Inflammatory macrophage treated with lipopolysaccharide for 4 hours (primary cell): ENCODE measurements at places on chromosomes 12 and 14.
A peak's percentile ranks its signal among the peaks of the same experiment; 100 is the strongest.

- no peak for DNase-seq
These were observed 56.9 kb upstream of the DCN start for GRCh38 chr12:91239481-91239880.

- no peak for DNase-seq
These were observed 49.7 kb downstream of the KIF21A start for GRCh38 chr12:39393179-39393578.

- peak; percentile 62 for DNase-seq
These were observed 32.7 kb downstream of the VCPKMT start for GRCh38 chr14:50083467-50084337.

DNA sequence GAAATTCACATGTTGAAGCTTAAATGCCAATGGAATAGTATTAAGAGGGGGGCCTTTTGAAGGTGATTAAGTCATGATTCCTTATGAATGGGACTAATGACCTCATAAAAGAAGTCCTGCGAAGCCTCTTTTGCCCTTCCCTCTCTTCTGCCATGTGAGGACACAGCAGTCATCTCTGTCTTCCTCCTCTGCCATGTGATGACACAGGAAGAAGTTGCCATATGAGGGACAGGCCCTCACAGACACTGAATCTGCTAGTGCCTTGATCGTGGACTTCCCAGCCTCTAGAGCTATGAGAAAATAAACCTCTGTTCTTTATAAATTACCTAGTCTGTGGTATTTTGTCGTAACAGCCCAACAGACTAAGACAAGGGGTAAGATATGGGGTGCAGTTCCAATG lies 100.7 kb downstream of the VCPKMT start:
- peak; percentile 82 for DNase-seq

DNA sequence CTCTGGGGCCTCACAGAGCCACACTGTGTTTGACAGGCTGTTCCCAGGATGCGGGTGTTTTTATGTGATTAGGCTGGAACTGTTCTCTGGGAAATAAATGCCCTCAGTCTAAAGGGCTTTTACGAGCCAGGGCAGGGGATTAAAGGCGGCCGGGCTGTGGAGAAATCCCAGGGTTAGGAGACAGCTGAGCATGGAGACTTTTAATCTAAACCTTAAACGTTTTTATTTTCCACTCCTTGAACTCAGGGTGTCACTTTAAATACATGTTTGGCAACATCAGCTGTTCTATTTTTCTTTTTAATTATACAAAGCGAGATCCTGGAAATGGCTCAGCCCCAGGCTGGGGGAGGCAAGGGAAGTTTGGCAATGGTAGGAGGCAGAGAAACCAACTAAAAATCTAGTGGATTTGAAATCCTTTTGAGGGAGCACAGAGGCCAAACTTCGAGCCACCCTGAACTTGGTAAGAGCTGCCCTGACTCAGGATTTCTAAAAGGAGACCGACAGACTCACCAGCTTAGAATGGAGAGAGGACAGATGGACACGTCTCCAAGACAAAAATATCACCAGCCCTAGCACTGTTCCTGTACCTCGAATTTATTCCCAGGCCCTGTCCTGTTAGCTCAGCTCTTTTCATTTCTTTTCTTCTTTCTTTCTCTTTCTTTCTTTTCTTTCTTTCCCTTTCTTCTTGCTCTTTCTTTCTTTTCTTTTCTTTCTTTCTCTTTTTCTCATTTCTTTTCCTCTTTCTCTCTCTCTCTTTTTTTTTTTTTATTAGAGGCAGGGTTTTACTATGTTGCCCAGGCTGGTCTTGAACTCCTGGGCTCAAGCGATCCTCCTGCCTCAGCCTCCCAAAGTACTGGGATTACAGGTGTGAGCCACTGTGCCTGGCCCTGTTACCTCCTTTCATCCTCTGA lies 15.8 kb upstream of the ORAI1 start:
- DNase-seq = no peak

GRCh38 chr12:68800294-68800693 lies 7.7 kb upstream of the MDM2 start:
- no peak for DNase-seq

DNA sequence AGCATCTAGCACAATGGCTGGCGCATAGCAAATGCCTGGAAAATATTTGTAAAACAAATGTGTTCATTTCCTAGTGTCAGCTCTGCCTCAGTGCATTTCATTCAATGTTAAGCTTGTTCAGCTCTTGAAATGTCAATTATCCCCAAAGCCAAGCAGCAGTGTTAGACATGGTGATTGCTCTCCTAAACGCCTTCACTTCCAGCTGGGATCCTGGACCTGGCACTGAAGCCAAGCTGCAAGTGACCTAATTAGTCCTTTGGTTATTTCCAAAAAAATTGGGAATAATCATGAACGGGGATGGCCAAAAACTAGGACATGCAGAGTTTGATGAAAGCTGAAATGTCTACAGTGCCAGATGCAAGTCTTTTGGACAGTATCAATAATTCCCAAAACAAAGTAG lies 54.9 kb upstream of the MDGA2 start:
- DNase-seq = no peak

DNA sequence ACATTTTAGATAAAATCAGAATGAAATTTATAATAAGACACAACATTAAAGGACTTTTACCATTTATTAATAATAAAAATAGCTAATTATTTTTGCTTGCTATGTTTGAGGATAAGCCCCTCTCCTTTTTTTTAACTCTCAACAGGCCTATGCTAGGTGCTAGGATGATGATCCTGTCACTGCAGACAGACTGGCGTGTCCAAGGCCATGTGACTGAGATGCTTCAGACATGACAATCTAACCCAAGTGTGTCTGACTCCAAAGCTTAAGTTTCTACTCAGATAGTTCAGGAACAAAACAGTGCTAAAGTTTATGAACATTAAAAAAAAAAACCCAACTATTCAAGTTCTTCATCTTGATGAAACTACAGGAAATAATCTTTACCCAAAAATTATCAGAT lies 29.8 kb downstream of the PPP1R13B start:
- DNase-seq = no peak

DNA sequence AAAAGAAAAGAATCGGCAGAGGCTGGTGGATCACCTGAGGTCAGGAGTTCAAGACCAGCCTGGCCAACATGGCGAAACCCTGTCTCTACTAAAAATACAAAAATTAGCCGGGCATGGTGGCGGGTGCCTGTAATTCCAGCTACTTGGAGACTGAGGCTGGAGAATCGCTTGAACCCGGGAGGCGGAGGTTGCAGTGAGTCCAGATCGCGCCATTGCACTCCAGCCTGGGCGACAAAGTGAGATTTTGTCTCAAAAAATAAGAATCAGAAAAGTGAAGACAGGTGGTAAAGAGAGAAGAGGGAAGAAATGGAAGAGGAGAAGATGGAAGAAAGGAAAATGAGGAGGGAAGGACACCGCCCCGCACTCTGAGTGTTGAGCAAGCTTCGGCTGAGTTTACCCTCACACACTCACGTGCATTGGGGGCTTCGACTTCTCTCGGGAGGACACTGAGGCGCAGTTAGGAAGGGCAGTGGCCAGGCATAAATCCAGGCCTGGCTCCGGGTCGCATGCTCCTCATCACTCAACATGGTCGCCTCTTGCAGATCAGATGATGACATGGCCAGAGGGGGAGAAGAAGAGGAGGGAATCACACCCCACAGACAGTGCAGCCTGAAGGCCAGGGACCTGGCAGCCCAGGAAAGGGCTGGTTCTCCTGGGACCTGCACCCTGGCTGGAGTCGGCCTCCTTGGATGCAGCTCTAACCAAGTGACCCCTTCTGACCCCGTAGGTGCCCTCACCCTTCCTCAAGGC lies 61.1 kb downstream of the PRMT8 start:
- no peak for DNase-seq

GRCh38 chr12:13964666-13965065 lies 16.7 kb downstream of the GRIN2B start:
- no peak for DNase-seq

GRCh38 chr14:24630872-24631477 lies 3.0 kb downstream of the GZMB start:
- no peak for DNase-seq

GRCh38 chr12:81866081-81866480 lies 106.9 kb upstream of the PPFIA2 start:
- no peak for DNase-seq

- DNase-seq = no peak
These were observed 11.7 kb upstream of the CCDC177 start for GRCh38 chr14:69586404-69586803.

- no peak for DNase-seq
These were observed 6.6 kb downstream of the NELL2 start for GRCh38 chr12:44869503-44869902.

- no peak for DNase-seq
These were observed 6.0 kb downstream of the PHETA1 start for GRCh38 chr12:111362687-111363475.

GRCh38 chr12:96233168-96233567 lies 39.0 kb downstream of the ELK3 start:
- DNase-seq = no peak

DNA sequence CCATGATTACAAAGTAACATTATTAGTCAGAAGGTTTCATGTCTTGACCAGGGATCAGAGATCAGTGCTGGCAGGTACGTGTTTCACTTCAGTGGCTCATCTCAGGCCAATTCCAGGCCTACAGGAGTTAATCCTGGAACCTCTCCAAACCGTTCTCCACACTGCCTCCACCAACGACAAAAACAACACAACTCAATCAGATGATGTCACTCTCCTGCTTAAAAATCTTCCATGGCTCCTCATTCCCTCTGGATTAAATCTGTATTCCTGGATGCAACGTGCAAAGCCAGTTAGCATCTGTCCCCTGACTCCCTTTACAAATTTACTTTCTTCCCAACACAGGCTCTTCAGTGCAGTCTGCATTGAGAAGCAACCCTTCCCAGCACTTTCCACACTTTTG lies 34.3 kb upstream of the TXNRD1 start:
- no peak for DNase-seq

DNA sequence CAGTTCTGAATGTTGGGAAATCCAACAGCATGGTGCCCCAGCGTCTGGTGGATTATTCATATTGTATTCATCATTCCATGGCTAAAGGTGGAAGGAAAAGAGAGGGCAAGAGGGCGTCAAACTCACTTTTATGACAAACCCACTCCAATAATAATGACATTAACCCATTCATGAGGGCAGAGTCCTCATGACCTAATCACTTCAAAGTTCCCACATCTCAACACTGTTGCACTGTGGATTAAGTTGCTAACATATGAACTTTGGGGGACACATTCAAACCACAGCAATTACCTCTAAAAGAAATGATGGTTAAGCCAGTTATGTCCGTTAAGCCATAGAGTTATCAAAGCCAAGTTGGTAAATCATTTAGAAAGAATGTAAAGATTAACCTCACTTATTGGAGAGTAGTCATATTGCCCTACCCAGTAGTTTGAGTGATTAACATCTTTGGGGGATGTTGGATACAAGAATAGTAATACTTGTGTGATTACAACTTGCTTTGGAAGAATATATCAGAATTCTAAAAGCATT lies 212.4 kb upstream of the FLRT2 start:
- no peak for DNase-seq

- peak; percentile 29 for DNase-seq
These were observed 81.9 kb upstream of the ATF7IP start for GRCh38 chr12:14283489-14284144.

DNA sequence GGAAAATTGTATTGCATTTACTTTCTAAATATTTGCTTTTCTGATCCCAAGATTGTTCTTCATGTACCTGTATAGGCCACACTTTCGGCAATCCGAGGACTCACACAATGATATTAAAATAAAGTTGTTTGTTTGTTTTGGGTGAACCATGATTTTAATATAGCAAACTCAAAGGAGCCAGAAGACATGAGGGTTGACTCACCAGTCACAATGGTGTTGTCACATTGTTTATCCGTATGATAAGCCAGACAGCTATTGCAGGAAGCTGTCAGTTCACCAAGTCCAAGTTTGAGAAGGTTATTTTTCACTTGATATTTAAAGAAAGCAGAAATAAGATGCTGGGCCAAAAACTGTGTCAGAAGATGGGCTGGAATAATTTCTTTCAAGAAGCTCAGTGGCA lies 67.1 kb upstream of the CPM start:
- DNase-seq = peak; percentile 82

DNA sequence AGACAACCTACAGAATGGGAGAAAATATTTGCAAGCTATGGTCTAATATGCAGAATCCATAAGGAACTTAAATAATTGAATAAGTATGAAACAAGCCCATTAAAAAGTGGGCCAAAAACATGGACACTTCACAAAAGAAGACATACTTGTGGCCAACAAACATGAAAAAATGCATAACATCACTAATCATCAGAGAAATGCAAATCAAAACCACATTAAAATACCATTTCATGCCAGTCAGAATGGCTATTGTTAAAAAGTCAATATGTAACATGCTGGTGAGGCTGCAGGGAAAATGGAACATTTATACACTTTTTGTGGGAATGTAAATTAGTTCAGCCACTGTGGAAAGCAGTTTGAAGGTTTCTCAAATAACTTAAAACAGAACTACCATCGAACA lies 945.4 kb upstream of the FLRT2 start:
- no peak for DNase-seq

- no peak for DNase-seq
These were observed 163.6 kb upstream of the DYRK2 start for GRCh38 chr12:67484791-67485480.

- no peak for DNase-seq
These were observed 13.4 kb downstream of the UBC start for GRCh38 chr12:124901003-124901402.

DNA sequence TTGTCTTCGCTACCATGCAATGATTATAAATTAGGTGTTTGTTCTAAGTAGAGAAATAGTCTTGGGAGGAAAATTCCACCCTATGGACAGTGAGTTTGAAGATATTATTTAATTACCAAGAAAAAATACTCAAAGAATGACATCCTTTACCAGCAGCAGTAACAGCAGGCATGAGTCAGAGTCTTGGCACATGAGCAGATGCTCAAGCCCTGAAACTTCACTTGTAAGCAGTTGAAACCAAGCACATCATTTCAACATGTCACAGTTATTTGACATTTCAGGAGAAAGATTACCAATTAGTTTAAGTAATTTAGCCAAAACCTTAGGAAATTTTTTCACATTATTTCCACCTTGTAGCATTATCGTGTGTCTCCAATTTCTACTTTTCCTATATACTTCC lies 99.2 kb downstream of the C12orf50 start:
- no peak for DNase-seq

DNA sequence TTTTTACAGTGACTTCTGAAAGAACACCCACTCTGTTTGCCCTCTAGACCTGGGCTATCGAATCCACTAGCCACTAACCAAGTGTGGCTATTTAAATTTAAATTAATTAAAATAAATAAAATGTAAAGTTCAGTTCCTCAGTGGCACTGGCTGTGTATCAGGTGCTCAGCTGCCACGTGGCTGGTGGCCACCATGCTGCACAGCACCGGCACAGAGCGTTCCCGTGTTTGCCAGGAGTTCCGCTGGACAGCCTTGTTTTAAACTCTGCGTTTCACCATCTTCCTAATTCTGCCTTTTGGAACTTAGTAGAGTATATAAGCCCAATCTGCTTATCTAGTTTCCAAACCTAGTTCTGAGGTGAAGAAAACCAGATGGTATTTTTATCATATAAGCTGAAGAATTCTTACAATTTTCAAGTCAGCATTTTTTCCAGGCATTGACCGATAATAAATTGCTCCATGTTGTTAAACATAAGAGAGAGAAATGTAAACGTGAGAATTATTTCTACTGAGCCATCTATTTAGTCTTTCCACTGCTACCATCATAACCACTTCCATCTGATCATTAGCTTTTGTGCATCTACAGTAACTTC lies 339.0 kb downstream of the CACNA1C start:
- DNase-seq = no peak

- DNase-seq = no peak
These were observed 24.4 kb downstream of the TUNAR start for GRCh38 chr14:95901054-95901453.
